NCI-H1694 (cell line): ENCODE measurements at places on chromosomes 6 and 20.

DNA sequence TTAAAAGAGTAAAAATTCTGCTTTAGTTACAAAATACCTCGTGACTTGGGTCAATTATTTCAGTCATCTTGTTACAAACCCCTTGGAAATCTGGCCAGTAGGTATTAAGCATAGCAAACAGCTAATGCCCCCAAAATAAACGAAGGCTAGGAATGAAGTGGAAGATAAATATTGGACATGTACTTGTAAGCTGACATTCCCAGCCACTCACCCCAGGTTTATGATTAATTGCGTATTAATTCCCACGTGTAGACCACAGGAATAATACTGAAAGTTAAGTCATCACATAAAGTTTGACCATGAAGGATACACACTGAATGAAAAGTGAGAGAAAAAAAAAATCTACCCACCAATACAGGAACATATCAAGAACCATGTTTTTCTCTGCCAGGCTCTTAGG, 936.5 kb upstream of the ADGRB3 start:
- no peak for DNase-seq

- no peak for DNase-seq
These were observed 2.2 kb upstream of the OXT start for GRCh38 chr20:3068986-3069900.

- no peak for DNase-seq
These were observed 1960.9 kb upstream of the DEFB115 start for GRCh38 chr20:29296256-29297230.

DNA sequence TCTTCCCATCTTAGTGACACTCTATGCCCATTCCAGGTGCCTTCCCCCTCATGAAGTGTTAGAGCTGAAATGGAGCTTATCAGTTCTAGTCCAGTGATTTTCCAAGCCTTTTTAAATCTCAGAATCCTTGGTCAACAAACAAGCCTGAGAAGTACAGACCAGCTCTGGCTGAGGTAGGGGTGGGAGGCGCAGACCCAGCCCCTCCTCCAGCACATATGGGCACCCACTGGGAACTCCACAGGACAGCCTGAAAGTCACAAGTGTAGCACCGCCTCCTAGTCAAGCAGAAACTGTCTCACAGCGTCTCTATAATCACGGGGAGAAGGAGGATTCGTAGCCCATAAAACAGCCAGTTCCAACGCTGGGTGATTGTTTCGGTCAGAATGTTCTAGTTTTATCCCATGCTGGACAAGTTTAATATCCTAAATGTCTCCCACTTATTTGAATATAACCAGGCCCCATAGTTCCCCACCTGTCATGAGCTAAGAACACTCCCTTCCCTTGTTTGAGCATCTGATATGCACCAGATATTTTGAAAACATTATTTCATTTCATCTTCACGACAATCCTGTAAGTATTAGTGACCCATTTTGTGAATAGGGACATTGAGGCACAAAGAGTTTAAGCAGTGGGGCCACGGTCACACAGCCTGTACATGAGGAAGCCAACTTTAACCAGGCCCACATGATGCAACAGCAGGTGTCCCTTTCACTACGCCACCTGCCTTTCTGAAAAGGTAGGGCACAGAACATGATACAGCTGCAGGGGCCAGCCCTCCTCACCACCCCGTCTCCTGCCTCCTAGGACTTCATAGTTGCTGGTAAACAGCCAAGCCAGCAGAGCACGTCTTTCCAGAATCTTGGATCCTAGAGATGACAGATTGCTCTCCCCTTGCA, 40.1 kb downstream of the TRAF3IP2 start:
- DNase-seq: no peak

DNA sequence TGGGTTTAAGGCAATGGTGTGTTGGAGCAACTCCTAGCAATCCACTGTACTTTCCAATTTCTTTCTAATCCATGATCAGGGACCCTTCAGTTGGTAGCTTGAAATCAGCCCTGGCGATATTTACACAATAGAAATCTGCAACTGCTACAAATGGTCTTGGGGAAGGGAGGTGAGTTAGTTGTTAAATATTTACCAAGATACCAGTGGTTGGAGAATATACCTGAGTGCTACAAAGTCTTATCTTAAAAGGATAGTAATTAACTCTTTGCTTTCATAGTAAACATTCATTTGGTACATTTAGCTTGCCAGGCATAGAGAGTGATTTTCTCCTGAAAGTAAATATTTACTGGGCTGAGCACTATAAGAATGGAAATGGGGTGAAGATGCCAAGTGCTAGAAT, 568.2 kb downstream of the BCKDHB start:
- DNase-seq: no peak
